ENCODE measurements at places on chromosomes 16 and 17.
A peak's percentile ranks its signal among the peaks of the same experiment; 100 is the strongest.

- peak; percentile 24 for DNase-seq
These were observed 25.4 kb downstream of the PCTP start for GRCh38 chr17:55776271-55776670.

GRCh38 chr16:88303890-88304819, 78.6 kb upstream of the ZNF469 start:
- DNase-seq: no peak

DNA sequence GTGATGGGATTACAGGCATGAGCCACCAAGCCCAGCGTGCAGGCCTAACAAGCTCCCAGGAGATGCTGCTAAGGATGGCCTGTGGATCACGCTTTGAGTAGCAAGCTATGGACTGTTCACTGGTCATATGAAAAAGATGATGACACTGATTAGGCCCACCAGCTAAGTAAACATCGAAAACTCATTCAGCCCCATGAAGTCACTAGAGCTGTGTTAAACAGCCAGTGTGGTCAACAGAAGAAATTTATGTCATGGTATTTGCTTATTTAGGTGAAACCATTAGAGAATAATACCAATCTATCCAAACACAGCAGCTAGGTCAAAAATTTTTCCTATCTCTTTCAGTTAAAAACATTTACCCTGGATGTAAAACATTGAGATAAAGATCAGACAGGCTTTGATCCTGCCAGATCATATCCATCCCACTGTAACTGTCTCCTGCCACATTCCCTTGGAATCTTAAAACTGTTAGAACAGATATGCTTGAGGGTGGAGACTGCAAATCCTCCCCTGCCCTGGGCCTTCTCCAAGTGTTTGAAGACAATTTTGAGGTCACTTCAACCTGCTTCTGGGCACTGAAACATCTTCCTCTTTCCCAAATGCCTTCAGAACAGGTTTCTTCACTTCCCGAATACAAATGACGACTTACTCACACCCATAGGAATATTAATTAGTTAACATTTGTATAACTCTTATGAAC, 30.9 kb downstream of the HOXB1 start:
- no peak for DNase-seq

- DNase-seq: no peak
These were observed 83.8 kb downstream of the PMP22 start for GRCh38 chr17:15181333-15181732.

GRCh38 chr17:2034806-2035540, 5.0 kb downstream of the DPH1 start:
- DNase-seq: no peak

All from suppressor macrophage treated with lipopolysaccharide for 1 hour (primary cell).